GOT3 (cell line): ENCODE measurements at places on chromosomes 2 and 18.

GRCh38 chr2:39558906-39559305 lies 106.8 kb upstream of the TMEM178A start:
- DNase-seq = no peak

DNA sequence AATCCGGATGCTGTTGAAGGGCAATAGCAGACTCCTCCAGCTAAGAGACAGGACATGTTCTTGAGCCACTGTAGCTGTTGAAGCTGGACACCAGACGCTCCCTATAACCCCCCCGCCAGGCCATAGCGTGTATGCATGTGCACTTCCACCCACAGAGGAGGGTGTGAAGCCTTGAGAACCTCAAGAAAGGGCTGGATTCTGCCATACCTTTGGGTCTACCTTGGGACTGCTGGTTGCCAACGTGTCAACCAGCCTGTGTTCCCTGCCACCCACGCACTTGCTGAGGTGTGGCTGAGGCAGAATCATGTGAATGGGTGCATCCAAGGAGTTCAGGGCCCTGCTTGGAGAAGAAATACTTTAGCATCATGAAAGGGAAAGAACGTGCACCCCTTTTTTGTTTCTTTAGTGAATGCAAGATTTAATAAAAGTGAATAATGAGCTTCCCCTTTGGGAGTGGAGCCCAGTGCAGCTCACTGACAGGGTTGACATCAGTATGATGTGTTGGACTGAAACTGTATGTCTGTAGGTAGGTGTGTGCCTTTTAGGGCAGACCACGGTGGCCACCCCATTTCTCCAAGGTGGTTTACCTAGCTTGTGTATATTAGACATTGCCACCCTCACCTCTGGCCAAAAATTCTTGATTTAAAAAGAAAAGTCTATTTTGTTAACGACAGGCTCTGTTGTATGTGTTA lies 198.3 kb downstream of the MGAT5 start:
- DNase-seq = no peak

GRCh38 chr2:46803911-46804670 lies 111.5 kb downstream of the MCFD2 start:
- DNase-seq = no peak

- DNase-seq = no peak
Observed at GRCh38 chr18:37524498-37525261, 40.9 kb downstream of the CELF4 start.

GRCh38 chr2:103875131-103875530 lies 978.8 kb upstream of the POU3F3 start:
- DNase-seq = no peak

GRCh38 chr2:74510272-74510671 lies 2.8 kb upstream of the PCGF1 start:
- DNase-seq = no peak

GRCh38 chr2:233115741-233116140 lies 55.6 kb downstream of the INPP5D start:
- DNase-seq = no peak

DNA sequence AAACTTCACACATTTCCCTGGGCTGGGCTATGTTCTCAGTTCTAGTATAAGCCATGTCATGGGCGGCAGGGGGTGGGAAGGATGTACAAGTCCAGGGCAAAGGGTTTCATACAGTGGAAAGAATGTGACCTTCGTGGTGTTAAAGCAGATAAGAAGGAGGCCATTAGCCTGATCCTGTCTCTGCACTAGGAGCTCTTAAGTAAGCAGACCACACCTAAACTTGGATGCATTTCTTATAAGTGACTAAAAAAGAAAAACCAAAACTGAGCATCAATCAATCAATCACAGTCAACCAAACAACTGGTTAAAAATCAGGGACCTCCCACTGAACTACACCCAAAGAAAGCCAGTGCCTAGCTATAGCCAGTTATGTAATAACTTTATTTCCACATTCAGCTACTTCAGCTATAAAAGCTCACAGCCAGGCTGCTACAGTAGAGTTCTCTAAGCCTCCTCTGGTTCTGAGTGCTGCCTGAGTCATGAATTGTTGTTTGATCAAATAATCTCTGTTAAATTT lies 46.8 kb upstream of the RIOK3 start:
- DNase-seq = no peak

- no peak for DNase-seq
Observed at GRCh38 chr2:16104315-16104948, 164.1 kb downstream of the MYCN start.

DNA sequence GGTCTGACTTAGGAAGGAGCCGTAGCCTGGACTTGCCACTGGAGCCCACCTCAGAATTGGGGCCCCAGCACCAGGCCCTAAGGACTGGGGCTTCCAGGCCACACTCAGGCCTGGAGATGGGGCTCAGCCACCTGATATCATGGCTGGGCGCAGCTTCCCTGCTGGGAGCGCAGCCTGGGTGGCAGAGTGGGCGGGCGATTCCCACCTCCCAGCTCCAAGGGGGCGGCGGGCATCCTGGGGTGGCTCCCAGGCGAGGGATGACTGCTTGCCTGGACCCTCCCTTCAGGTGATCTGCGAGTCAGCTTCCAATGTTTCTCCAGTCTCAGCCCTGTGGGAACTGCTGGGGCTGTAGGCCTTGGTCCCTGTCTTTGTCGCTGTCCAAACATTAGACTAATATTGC lies 20.1 kb downstream of the GPR35 start:
- no peak for DNase-seq

DNA sequence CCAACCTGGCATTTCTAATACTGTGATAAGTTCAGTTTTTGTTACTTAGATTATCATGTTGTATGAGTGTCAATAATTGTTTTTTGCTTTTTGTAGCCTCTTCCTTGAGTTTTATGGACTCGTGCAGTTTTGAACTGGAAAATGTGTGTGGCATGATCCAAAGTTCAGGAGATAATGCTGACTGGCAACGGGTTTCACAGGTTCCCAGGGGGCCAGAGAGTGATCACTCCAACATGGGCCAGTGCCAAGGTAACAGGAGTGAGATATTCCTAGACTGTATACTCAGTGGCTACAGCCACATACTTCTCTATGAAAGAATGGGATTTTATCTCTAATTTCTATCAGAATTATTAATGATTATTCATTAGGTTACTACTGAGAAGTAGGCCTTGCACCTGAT lies 18.2 kb downstream of the MEP1B start:
- no peak for DNase-seq

DNA sequence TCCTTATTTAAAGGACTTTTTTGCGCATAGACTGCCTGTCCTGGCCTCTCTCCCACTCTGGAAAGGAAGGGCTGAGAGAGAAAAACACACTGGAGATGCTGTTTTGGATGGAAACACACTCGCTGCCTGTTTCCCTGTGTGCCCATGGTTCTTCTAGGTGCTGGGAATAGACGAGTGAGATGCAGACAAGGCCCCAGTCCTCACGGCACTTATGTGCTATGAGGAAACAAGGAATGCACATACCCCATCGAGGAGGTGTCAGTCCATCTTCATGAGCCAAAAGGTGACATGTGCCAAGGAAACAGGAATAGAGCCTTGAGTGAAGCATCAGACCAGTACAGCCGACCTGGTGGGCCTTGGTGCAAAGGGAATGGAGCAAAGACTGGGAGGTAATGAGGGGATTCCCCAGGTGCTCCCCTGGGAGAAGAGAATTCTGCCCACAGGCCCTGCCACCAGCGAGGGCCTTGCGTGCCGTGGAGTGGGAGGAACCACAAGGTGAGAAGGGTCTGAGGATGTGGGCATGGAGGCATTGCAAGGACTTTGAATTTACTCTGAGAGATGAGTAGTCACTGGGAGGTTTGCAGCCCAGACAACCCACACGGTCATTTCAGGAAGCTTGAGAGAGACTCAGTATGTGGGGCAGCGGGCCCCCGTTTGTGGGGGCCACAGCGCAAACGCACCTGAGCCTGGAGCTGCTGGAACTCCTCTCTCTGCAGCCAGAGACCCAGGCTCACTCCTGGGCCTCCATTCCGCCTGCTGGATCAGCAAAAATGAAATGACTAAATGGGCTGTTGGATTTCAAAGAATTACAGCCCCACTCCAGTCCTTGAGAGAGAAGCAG lies 197.5 kb upstream of the COPS8 start:
- no peak for DNase-seq

DNA sequence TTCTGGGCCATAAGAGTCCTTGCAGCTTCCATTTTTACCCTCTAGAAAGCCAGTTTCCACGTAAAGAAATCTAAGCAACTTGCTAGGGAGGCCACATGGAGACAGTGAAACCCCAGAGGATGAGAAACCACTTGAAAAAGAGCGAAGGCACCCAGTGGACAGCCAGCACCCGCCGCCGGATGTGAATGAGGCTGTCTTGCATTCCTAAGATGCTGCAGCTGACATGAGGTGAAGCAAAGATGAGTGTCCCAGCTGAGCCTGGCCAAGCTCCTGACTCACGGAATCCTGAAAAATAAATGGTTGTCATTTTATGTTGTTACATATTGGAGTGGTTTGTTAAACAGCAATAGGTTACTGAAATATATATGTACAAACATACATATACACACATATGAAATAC lies 65.9 kb upstream of the STPG4 start:
- no peak for DNase-seq

DNA sequence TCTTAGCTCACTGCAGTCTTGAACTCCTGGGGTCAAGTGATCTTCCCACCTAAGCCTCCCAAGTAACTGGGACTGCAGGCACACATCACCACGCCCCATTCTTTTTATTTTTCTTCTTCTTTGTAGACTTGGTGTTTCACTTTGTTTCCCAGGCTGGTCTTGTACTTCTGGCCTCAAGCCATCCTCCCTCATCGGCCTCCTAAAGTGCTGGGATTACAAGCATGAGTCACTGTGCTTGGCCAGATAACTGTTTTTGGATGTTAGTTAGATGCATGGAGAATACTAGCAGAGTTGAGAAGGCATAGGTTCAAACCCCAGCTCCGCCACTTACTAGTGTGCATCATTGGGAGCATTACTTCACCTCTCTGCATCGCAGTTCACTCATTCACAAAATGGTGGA lies 88.3 kb downstream of the TXNL1 start:
- no peak for DNase-seq

GRCh38 chr2:38599706-38600105 lies 3.0 kb downstream of the HNRNPLL start:
- no peak for DNase-seq

DNA sequence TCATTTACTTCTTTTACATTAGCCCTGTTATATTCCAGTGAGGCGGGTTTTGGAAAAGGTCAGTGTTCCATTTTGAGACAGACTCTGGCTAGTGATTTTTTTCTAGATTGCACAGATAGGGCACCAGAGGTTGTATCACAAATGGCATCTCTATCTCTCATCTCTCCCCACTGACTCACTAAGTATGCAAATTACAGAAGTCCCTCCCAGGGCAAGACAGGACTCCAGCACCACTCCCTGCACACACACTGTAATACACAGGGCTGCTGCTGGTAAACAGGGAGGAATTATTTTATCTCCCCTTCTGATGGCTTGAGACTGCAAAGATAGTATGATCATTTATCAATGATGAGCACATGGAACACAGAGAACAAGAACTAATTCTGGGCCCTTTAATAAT lies 46.2 kb downstream of the AKAIN1 start:
- DNase-seq = no peak
